ENCODE measurements at places on chromosomes 3 and 15. TPM values are rescaled to one million over a fixed set of nuclear protein-coding genes. Genes with fewer than 3 reads are reported as not detected.

The ITIH4 gene
- 7.5 TPM for total RNA-seq

The C3orf49 gene
- not detected for total RNA-seq

The SKOR1 gene
- total RNA-seq, result 0.46 TPM

The CISH gene
- 42.9 TPM for total RNA-seq

The ABHD17C gene
- total RNA-seq, result 20.4 TPM

DNA sequence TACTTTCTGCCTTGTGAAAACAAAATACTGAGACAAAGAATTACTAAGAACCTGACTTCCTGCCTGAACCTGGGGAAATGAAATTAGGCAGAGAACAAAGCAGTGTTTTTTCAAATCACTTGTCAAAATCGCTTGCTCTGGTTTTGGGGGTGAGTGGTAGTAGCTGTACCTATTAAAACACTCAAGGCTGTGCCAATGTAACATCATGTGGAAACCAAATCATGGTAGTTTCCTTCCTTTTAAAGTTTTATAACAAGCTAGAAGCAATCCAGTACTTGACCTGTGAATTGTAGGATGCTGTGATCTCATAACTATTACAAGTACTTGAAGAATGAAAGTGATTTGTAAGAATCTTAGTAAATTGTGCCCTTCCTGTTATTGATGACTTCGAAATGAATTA lies 6.7 kb downstream of the CMTM8 start:
- no peaks in the 10 kb centered on the region for H3K27me3 ChIP-seq
- no peaks in the 10 kb centered on the region for H3K4me1 ChIP-seq
- DNase-seq, result no peak

GRCh38 chr3:102059145-102059943 lies 210.0 kb downstream of the NFKBIZ start:
- H3K36me3 ChIP-seq, result no peaks in the 10 kb centered on the region
- H3K4me3 ChIP-seq, result no peak overlapping the region
- DNase-seq, result no peak
- H3K27me3 ChIP-seq, result no peaks in the 10 kb centered on the region

- H3K4me3 ChIP-seq, result no peak overlapping the region
- no peaks in the 10 kb centered on the region for H3K36me3 ChIP-seq
- H3K27ac ChIP-seq, result no peak overlapping the region
- H3K27me3 ChIP-seq, result no peaks in the 10 kb centered on the region
Observed at GRCh38 chr15:67992834-67993233, 61.3 kb upstream of the PIAS1 start.

- H3K36me3 ChIP-seq, result no peaks in the 10 kb centered on the region
- DNase-seq, result peak; percentile 52
- H3K4me1 ChIP-seq, result no peaks in the 10 kb centered on the region
- no peaks in the 10 kb centered on the region for H3K27me3 ChIP-seq
- H3K4me3 ChIP-seq, result no peak overlapping the region
- no peak overlapping the region for H3K27ac ChIP-seq
Observed at GRCh38 chr15:63389902-63390670, 8.4 kb upstream of the CA12 start.

- H3K27ac ChIP-seq, result no peak overlapping the region
- no peaks in the 10 kb centered on the region for H3K27me3 ChIP-seq
- no peak overlapping the region for H3K4me3 ChIP-seq
Observed at GRCh38 chr15:36175741-36176291, 403.6 kb upstream of the CDIN1 start.

GRCh38 chr3:963755-964154 lies 129.1 kb upstream of the CNTN6 start:
- no peak overlapping the region for H3K27ac ChIP-seq
- no peaks in the 10 kb centered on the region for H3K4me1 ChIP-seq
- no peaks in the 10 kb centered on the region for H3K27me3 ChIP-seq
- DNase-seq, result no peak
- H3K36me3 ChIP-seq, result no peaks in the 10 kb centered on the region
- no peak overlapping the region for H3K4me3 ChIP-seq

- no peak for DNase-seq
- H3K4me3 ChIP-seq, result no peak overlapping the region
- no peaks in the 10 kb centered on the region for H3K27me3 ChIP-seq
- H3K4me1 ChIP-seq, result no peaks in the 10 kb centered on the region
- H3K36me3 ChIP-seq, result no peaks in the 10 kb centered on the region
- no peak overlapping the region for H3K27ac ChIP-seq
Observed at GRCh38 chr3:173287361-173287760, 110.2 kb upstream of the NLGN1 start.

DNA sequence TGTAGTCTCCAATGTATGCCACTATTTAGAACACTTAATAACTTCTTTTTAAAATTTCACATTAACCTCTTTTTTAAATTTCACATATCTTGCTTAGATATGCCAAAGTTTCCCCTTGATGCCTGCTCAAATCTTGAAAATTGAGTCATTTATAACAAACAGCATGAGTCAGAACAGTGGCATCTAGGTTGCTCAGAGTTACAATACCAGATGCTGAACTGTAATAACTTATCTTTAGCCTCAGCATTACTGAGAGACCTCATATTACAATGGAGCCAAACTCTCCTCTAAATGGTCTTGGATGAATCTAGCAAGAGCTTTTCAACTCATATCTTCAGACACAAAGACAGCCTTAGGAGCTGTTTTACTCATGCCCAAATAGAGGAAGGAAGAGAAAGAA lies 439.3 kb upstream of the ARPP21 start:
- DNase-seq, result no peak
- H3K27me3 ChIP-seq, result no peaks in the 10 kb centered on the region
- no peaks in the 10 kb centered on the region for H3K4me1 ChIP-seq
- no peaks in the 10 kb centered on the region for H3K36me3 ChIP-seq
- H3K4me3 ChIP-seq, result no peak overlapping the region

DNA sequence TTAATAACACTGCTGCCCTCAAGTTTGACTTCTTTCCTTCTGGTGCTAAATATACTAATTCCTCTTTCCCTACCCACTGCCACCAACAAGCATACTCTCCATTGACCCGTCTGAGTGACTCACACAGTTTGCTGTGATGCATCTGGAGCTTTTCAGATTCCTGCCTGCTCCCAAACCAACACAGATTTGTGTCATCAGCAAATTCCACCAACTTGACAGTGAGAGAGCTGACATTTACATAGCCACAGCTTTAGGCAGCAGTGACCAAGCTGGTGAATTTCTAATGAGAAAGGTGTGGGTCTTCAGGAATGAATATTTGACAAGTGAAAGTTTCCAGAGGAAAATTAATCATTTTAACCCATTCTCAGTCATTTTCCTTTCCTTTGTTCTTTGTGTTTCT lies 96.5 kb upstream of the PRICKLE2 start:
- H3K4me1 ChIP-seq, result peaks cover 12% of the 10 kb centered on the region
- H3K4me3 ChIP-seq, result no peak overlapping the region
- H3K27ac ChIP-seq, result no peak overlapping the region
- DNase-seq, result peak; percentile 50
- no peaks in the 10 kb centered on the region for H3K36me3 ChIP-seq

DNA sequence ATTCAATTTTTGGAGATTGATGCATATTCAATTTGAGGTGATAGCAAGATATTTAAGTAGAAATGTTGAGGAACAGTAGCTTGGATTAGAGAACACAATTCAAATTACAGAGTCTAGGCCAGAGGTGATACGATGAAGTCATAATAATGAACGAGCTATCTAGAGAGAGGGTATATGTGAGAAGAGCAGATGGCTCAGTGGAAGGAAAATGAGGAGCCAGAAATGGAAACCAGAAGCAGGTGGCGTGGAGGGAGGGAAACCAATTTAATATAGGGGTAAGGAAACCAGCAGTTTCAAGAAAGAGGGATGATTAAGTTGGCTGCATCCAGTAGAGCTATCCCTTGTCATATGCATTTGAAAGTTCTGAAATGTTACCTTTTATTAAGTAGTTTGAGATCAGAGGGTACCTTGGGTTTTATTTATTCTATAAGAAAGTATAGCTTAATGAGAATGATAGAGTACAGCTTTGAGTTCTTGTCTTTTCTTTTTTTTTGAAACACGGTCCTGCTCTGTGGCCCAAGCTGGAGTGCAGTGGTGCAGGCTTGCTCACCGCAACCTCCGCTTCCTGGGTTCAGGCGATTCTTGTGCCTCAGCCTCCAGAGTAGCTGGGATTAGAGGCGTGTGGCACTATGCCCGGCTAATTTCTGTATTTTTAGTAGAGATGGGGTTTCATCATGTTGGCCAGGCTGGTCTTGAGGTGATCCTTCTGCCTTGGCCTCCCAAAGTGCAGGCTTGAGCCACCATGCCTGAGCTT lies 22.1 kb downstream of the NCK1 start:
- no peak overlapping the region for H3K27ac ChIP-seq
- no peak for DNase-seq
- no peak overlapping the region for H3K4me3 ChIP-seq
- no peaks in the 10 kb centered on the region for H3K4me1 ChIP-seq
- no peaks in the 10 kb centered on the region for H3K27me3 ChIP-seq

GRCh38 chr3:13346481-13347389 lies 73.4 kb downstream of the NUP210 start:
- DNase-seq, result peak; percentile 26
- no peak overlapping the region for H3K27ac ChIP-seq
- no peaks in the 10 kb centered on the region for H3K27me3 ChIP-seq
- H3K36me3 ChIP-seq, result no peaks in the 10 kb centered on the region

DNA sequence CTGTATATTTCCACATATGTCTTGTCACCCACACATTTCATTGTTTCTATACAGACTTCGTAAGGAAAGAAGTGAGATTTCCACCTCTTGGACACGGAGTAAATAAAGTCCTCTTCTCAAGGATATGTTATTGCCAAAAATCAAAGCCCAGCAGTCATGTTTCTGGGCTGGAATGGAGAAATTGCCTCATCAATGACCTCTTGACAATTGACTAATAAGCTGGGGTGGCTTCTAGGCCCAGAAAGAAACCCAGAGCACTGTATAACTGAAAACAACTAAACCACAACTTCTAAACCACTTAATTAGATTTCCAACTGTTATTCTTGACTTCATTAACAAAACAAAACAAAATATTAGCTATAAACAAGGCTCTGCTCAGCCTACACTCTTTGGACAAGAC lies 56.4 kb upstream of the SLC24A5 start:
- no peaks in the 10 kb centered on the region for H3K4me1 ChIP-seq
- H3K36me3 ChIP-seq, result no peaks in the 10 kb centered on the region
- no peaks in the 10 kb centered on the region for H3K27me3 ChIP-seq
- H3K27ac ChIP-seq, result no peak overlapping the region
- DNase-seq, result no peak
- no peak overlapping the region for H3K4me3 ChIP-seq

DNA sequence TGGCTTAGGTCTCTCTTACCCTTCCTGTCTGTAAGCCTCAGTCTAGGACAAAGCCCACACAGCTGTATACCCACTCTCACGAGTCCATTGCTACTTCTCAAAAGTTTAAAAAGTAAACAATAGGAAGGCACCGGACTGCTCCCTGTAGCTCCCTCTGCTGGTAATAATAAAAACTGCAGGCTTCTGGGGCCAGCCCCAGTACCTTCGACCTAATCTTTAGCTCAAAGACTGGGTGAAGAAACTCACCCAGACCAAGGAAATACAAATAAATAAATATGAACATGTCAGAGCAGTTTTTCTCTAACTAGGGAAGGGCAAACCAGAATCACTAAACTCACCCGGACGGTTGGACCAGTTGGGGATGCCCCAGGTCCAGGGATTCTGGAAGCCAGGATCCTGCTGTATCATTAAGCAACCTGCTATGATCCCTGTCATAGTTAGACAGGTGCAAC lies 5.0 kb downstream of the FAM219B start:
- no peaks in the 10 kb centered on the region for H3K27me3 ChIP-seq
- DNase-seq, result peak; percentile 60
- H3K4me1 ChIP-seq, result peaks cover 9% of the 10 kb centered on the region
- no peak overlapping the region for H3K4me3 ChIP-seq

- no peak overlapping the region for H3K27ac ChIP-seq
- H3K27me3 ChIP-seq, result no peaks in the 10 kb centered on the region
- H3K36me3 ChIP-seq, result no peaks in the 10 kb centered on the region
- no peak for DNase-seq
- H3K4me3 ChIP-seq, result no peak overlapping the region
- H3K4me1 ChIP-seq, result no peaks in the 10 kb centered on the region
Observed at GRCh38 chr3:167839460-167840134, 104.1 kb downstream of the SERPINI1 start.

DNA sequence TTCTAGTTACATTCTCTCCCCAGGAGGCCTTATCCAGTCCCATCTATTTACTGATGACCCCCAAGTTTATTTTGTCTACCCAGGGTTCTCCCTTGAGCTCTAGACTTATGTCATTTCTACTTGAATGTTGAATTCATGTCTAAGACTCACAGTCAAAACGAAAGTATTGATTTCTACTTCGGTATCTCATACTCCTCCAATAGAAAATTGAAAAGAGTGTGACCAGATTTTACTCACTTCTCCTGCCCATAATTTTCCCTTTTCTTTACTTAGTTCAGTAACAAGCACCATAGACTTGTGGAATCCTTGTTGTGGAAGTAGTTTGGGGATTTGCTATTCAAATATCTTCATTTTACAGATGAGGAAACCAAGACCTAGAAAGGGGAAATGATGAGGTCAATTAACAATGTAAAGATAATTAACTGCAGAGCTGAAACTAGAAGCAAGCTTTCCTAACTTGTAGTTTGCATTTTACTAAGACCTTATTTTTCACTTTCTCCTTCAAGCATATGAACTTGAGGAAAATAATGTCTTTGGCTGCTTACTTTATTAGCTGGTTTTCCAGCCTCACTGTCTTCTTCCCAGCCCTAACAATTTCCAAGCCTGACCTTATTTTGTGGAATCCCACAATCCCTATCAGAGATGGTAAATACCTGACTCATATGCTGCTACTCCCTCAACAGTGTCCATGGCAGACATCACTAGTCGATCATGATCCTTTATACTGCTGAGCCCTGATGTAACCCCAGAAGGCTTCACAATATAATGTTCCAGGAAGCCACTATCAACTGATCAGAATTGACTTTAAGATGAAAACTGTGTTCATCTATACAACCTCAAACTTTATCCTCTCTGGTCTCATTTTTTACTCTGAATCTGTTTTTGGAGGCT lies 123.9 kb upstream of the AGBL1 start:
- H3K4me1 ChIP-seq, result no peaks in the 10 kb centered on the region
- no peak overlapping the region for H3K4me3 ChIP-seq
- H3K36me3 ChIP-seq, result no peaks in the 10 kb centered on the region
- H3K27me3 ChIP-seq, result no peaks in the 10 kb centered on the region
- DNase-seq, result no peak
- H3K27ac ChIP-seq, result no peak overlapping the region

Measured in lung (tissue), 17 donors.